Transverse colon (tissue), 4 donors: ENCODE measurements at places on chromosomes 5 and 9.

GRCh38 chr5:54254482-54255198 lies 55.7 kb downstream of the ARL15 start:
- DNase-seq: no peak

GRCh38 chr5:174690271-174690670 lies 34.1 kb upstream of the MSX2 start:
- DNase-seq: no peak

DNA sequence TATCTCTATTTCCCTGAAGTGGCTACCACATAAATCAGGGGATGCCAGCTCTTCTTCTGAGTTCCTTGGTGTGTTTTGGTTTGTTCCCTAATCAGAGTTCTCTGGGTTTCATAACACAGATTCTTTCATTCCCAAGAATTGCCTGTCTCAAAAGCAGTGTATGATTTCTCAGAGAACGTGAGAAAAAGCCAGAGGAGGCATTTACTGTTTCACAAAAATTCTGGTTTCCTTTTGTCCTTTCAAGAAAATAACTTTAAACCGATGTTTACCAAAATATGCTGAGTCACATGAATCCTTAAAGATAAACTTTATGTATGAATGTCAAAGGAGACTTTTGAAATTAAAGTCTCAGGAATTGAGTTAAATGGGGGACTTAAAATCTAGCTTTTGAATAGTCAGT lies 314.3 kb downstream of the EBF1 start:
- DNase-seq: no peak

DNA sequence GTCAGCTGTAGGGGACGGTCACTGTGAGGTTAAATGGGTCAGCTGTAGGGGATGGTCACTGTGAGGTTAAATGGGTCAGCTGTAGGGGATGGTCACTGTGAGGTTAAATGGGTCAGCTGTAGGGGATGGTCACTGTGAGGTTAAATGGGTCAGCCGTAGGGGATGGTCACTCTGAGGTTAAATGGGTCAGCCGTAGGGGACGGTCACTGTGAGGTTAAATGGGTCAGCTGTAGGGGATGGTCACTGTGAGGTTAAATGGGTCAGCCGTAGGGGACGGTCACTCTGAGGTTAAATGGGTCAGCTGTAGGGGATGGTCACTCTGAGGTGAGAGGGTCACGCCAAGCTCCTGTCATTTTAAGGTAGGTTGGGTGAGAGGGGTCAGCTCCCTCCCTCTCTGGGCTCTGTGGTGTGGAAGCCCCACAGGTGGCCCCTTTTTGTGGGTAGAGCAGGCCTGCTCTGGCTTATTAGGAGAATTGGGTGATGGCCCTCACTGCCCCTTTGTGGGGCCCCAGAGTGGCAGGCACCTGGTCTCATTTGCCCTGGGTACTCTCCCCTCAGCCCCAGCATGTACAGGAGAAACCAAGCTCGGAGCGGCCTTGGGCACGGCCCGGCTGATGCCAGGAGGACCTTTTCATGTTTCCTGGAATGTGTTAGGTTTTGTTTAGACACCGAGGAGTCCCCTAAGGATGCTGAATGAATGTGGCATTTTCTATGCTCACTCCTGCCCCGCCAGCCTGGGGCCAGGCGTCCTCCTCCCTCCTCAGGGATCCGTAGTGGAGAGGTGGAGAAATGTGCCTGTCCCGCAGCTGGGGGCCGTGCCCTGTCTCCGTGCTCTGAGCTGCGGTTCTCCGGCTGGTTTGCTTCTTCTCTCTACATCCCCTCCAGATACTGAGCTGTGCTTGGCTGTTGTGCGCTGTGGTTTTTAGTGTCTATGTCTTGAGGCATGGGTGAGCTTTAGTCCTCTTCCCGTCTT lies 31.4 kb downstream of the AHRR start:
- no peak for DNase-seq

GRCh38 chr5:171420431-171421241 lies 1.2 kb downstream of the FGF18 start:
- DNase-seq: peak; percentile 64

GRCh38 chr5:167951116-167951515 lies 340.3 kb upstream of the WWC1 start:
- no peak for DNase-seq

DNA sequence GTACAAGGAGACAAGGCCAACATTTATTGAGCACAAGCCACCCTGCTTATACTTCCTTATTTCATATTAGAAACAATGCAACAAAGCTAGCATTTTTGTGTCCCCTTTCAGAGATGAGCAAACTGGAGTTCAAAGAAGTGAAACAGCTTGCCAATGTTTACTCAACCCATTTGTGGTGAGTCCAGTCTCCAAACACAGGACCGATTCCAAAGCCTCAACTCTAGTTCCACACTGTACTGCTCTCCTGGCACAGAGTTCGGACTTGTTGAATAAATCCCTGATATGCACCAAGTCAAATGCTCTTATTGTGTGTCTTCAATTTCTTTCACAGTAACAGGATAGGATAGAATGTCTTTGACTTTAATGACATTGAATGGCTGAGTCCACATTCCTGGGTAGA lies 604.8 kb upstream of the BRINP1 start:
- no peak for DNase-seq

DNA sequence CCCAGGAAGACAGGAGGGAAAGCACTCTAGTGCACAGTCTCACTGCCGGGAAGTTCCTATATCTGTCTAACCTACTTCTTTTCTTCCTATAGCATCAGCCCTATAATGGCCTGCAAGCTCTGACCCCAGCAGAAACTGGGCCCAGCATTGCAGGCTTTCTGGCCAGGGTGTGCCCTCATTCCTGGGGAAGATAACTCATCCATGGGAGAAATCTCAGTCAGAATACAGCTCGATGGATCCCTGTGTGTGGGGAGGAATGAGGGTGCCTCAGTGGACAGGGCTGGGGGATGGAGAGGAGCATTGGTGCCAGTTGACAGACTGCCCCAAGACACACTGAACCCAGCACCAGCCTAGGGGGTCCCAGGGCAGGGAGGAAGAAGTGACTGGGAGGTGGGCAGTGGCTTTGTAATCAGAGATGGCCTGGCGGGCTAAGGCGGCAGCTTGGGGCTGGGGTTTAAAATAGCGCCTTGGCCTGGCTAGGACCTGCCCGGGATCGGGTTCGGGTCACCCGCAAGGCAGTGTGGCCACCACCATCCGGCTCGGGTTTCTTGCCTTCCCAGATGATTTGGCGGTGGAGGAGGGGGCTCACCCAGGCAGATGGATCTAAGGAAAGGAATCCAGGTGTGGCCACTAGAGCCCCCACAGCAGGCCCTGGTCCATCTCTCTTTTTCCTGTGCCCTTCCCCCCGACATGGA lies 7.6 kb upstream of the CXXC5 start:
- DNase-seq: no peak
